ENCODE measurements at places on chromosomes 1 and 21.

GRCh38 chr1:11156963-11157362 lies 32.2 kb upstream of the ANGPTL7 start:
- no peak for DNase-seq

DNA sequence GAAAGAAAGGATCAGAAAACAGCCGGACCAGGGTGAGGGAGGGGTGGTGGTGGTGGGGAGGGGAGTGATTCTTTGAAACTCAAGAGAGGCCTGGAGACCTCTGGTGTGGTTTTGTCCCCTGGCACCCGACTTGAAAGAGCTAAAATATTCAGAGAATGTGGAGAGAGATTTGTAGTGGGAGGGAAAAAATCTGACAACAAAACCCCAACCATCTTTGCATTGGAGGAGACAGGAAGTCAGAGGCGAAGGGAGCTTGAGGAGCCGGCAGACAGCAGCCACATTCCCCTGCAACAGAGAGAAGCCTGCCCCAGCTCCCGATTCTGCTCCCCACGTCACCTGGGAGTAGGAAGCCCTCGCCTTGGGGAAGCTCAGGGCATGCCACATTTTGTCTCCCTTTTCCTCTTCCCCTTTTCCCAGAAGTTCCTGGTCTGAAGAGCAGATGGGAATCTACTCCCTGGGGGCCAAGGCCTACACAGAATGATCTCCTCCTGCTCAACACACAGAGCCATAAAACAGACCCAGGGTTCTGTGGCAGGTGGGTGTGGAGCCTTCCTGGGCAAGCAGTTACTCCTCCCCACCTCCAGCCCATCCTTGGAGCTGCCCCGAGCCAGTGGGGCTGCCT lies 84.9 kb downstream of the ITPKB start:
- DNase-seq = no peak

DNA sequence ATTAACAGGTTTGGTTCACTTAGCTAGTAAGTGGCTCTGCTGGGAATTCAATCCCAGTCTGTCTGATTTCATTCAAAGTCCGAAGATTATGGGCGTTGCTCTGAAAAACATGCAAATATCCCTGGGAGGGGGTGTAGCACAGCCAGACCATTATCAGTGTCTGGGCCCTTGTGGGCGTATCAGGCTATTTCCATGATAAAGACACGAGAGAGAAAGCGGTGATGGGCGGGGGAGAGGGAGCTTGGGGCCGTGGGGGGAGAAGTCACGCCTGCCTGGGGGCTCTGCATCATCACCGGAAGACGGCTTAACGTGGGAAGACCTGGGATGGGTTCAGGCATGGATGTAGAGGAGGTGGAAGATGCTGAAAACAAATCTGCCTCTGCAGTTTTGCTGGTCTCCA lies 25.8 kb downstream of the IL6R start:
- no peak for DNase-seq

GRCh38 chr1:42618866-42619265 lies 39.4 kb upstream of the PPIH start:
- DNase-seq = no peak

- no peak for DNase-seq
Observed at GRCh38 chr21:45139473-45139872, 65.1 kb downstream of the ADARB1 start.

DNA sequence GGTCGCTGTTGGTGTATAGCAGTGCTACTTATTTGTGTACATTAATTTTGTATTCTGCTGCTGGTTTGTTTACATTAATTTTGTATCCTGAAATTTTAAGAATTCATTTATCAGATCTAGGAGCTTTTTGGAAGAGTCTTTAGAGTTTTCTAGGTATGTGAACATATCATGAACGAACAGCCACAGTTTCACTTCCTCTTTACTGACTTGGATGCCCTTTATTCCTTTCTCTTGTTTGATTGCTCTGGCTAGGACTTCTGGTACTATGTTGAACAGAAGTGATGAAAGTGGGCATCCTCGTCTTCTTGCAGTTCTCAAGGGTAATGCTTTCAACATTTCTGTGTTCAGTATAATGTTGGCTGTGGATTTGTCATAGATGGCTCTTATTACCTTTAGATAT lies 1757.9 kb downstream of the BRINP3 start:
- no peak for DNase-seq

DNA sequence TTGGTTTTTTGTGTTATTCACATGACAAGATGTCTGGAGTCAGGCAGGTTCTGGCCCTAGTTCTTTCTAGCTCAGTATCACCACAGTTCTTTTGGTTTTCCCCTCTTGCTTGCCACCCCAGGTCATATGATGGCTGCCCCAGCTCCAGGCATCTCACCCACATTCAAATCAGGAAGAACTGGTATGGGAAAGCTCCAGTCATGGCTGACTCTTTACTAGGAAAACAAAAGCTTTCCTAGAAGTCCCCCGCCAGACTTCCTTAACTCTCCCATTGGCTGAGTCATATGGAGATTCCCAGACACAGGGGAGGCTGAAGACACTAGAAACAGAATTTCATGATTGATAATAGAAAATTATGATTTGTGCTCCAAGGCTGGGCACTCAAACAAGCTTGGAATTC lies 22.1 kb upstream of the EYA3 start:
- DNase-seq = no peak

GRCh38 chr1:234918181-234918841 lies 210.3 kb downstream of the TOMM20 start:
- peak; percentile 59 for DNase-seq

Measured in CMK (cell line).